ENCODE measurements at places on chromosomes 13 and 19.
A peak's percentile ranks its signal among the peaks of the same experiment; 100 is the strongest.

DNA sequence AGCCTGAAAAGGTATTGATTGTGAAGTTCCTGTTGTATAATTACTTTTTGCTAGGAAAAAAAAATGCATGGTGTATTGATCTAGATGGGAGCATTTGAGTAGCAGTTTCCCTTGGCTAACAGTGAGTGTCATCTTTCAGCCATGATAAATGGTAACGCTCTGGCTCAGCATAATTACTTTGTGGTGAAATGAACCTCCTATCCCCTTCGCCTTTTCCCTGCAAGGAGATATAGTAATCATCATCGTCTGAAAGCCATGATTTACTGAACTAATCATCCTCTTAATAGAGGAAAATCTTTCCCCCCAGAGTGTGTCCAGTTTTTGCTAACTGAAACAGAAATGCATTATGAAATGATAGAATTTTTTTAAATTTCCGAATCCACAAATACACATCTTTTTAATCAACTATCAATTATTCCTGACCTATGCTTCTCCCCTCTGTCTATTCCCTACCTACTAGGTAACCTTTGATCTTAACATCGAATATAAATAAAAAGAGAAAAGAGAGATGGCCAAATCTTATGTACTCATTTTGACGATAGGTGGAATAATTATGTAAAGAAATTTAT, 88.7 kb downstream of the MAB21L1 start:
- no peak for DNase-seq

DNA sequence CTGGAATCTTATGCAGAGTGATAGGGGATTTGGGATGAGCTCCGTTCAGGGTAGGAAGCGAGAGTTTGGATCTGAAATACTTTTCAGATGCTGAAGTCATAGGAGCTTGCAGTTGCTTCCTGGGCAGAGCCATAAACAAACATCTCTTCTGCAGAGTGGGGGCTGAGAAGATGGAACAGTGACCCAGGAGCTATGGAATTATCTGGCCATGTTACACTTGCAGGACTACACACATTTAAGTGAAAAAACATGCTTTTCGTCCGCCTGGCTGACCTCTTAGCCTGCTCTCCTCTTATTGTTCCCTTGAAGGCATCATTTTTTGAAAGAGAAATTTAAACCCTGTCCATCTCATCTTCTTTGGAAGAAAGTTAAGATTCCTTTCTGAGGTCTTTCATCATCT, 40.7 kb downstream of the PSG11 start:
- no peak for DNase-seq

DNA sequence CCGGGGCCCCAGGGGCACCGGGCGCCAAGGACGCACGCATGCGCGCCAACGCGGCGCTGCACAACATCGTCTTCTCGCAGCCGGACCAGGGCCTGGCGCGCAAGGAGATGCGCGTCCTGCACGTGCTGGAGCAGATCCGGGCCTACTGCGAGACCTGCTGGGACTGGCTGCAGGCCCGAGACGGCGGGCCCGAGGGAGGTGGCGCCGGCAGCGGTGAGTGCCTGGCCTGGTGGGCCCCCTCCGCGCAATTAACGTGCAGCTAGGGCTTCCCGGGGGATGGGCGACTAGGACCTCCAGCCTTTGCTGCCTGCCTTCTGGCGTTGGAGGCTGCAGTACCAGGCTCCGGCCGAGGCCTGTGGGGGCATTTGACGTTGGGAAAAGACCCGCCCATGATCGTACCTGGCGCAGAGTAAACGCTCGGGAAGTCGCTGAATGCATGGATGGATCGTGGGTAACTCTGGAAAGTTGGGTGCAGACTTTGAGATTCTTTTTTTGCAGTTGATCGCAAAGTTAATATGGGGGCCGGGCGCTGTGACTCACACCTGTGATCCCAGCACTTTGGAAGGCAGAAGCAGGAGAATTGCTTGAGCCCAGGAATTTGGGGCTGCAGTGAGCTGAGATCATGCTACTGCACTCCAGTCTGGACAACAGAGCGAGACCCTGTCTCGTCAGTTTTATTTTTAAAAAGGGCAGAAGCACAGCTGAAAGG, 7.3 kb downstream of the APC2 start:
- DNase-seq = no peak

GRCh38 chr19:18506101-18506930, 15.6 kb downstream of the ELL start:
- DNase-seq = peak; percentile 74

DNA sequence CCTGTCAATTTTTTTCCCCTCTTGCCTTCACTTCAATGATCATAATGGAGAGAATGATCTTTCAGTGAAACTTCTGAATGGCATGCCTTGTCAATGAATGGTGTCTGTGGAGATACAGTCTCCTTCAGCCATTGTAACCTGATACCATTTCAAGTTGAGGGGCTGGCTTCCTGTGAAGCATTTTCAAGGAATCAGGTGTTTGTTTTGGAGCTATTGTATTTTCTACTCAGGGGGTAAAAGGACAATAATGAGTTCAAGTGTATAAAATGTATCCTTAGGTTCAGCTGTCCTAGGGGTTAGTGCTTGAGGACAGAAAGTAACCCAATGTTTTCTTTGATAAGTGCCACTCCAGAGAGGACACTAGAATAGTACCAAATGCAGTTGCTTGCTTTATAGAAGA, 23.8 kb upstream of the CBY2 start:
- no peak for DNase-seq

DNA sequence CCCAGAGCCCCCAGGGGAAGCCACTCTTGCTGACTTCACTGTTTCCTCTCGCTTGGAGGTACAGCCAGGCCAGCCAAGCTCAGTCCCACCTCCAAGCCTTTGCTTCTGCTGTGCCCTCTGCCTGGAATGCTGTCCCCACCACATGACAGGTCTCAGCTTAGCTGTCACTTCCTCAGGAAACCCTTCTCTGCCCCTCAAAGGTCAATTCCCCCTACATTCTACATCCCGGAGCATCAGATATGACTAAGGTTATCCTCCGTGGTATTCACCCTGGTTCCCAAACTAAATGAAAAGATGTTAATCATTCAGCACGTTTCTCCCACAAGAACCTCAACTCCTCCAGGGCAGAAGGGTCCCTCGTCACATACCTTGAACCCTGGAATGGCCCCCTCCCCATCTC, 53.5 kb downstream of the PTPRS start:
- no peak for DNase-seq

- peak; percentile 87 for DNase-seq
Measured at GRCh38 chr19:48489608-48490216, 20.5 kb downstream of the CYTH2 start.

DNA sequence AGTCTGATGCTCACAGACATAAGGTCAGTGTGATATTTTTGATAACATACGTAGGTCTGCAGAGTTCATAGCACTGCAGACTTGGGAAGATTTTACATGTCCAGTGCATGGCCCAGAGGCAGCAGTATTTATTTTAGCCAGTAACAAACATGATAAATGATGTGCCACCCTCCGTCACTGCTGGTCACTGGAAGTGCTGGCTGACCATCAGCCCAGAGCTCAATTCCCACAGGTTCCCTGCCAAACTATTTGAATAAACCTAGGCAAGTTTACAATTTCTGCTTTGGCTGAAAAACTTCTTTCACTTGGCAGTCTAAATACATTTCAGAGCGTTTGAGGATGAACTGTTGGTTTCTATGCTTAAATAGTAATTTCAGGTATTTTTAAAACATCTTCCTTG, 135.5 kb upstream of the EDNRB start:
- no peak for DNase-seq

DNA sequence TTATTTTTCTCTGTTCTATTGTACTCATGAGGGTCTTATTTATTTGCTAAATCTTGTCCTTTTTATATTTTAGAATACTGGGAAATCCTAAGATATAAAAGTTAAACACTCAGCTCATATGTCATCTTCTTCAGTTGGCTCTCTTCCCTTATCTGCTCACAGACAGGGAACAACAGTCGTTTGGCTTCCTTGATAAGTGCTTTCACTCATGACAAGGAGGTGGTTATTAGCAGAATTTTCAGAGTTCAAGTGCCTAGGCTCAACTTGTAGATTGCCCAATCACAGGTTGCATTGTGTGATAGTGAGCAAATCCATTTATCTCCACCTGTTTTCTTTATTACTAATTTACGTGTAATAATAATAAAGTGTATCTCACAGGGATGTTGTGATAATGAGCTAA, 620.3 kb upstream of the PCDH20 start:
- DNase-seq = no peak

DNA sequence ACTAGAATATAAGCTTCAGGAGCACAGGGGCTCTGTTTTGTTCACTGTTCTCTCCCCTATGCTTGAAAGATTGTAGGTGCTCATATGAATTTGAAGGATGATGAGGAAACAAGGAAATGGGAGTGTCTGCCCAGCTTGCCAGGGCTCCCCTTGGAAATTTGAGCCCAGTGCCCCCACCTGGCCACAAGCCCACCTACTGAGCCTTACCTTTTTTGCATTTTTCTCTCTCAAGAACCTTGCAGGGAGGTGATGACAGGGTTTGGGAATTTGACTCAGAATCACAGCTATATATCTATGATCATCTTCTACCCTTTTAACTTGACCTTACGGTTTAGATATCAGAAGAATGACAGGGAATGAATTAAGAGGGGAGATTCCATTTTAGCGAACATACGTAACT, 33.8 kb downstream of the SERP2 start:
- no peak for DNase-seq

GRCh38 chr13:113862931-113863523, 849 bp downstream of the GAS6 start:
- peak; percentile 79 for DNase-seq

DNA sequence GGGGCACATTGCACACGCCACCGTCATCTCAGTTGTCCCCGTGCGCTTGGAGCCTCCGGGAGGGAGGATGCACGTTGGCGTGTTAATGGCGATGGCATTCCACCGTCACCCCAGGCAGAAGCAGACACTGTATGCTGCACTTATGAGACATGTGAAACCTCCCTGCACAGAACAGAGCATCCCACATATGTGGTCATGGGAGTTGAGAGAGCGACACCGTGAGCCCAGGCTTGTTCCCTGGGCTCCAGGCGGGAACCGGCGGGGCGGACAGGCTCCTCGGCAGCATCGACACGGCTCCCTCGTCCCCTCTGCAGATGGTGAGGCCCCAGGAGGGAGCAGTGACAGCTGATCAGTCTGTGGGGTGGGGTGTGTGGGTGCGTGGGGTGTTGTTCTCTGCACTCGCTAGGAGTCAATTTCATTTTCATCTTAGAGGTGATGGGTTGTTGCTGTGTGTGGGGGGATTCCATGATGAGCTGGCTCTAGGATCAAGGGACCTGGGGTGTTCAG, 40.4 kb downstream of the CRTC1 start:
- DNase-seq = no peak

- DNase-seq = no peak
Measured at GRCh38 chr13:24008679-24009078, 111.4 kb upstream of the C1QTNF9B start.

DNA sequence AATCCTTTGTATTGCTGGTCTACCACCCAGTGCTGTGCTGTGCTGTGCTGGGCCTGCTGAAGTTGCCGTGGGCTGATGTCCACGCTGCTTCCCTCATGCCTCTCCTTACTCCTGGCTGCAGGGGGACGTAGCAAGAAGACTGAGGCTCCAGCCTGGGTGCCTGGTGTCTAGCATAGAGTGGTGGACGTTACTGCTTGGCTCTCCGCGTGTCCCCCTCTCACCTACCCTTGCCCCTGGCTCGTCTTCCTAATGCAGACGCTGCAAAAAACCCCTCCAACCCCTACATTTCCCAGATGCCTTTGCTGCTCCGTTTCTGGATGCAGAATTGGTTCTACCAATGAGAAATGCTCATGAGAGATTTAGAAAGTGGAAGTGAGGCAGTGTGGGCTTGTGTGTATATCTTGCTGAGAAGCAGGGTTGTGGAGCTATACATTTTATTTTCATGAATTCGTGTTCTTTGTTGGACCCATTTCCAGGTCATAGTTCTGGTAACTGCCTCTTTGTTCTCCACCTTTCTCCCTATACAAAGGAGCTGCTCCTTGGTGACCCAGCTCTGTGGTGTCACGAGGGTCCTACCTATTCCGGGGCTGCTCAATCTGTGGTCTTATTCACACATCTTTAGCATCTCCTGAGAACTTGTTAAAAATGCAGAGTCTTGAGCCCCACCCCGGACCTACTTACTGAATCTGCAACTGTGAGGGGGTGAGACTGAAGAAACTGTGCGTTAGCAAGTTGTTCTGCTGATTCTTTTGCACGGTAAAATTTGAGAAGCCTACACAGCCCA, 7.9 kb upstream of the DENND1C start:
- no peak for DNase-seq

GRCh38 chr13:45398877-45399276, 19.3 kb downstream of the SLC25A30 start:
- no peak for DNase-seq

DNA sequence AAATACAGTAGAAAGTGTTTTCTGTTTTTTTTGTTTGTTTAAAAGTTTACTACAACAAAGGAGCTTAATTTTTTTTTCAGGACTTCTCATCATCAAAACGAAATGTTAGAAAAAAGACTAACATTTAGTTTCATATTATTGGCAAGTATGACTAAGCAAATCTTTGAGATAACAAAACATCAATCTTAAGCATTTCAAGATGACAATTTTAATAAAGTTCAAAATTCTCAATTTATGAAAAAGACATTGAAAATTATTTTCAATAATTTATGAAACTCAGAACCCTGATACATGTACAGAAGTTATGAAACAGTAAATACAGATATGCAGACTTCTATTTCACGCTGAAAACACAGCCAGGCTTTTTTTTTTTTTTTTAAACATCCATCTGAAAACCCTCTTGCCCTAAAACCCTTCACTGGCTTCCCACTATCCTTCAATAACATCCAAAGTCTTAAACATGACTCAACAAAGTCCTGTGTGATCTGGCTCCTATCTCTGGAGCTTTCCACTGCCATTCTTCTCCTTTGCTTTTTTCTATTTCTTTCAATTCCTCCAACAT, 3.9 kb downstream of the RBM26 start:
- no peak for DNase-seq

DNA sequence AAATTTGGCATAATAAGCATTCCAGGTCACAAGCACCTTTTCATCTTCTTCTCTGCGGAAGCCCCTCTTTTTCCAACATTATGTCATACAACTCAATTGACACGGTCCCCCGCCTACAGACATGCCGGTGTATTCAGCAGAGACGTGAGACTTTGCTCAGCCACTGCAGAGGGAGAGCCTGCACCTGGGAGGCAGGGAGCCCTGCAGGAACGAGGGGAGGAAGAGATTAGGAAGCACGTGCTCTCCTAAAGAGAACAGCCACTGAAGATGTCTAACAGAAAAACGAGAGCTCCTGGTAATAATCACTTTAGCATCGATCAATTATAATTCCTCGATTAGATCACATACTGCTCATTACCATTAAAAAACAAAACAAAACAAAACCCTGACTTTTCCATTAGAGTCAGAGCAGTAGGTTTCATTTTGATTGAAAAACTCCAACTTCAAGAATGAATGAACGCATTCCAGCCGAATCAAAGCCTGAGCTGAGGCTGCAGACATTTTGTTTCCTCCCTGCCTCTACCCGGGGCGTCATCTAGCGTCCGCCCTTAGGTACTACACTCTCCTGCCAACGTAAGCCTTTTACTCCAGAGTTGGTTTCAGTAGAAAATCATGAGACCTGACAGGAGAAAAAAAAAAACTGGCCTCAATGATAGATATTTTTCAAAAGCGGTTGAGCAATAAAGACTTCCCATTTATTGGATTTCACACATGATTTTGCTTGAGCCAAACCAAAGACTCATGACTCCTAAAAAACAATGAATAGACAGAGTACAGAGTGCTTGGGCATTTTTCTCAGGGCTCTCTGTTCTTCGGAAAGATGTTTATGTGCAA, 194.5 kb downstream of the KATNAL1 start:
- DNase-seq = peak; percentile 77

- DNase-seq = no peak
Measured at GRCh38 chr13:35841060-35841521, 290.1 kb downstream of the DCLK1 start.

GRCh38 chr19:17519967-17520366, 8.5 kb downstream of the PGLS start:
- no peak for DNase-seq

GRCh38 chr13:26693749-26694463, 66.7 kb downstream of the GPR12 start:
- no peak for DNase-seq

Measured in Right ventricle myocardium superior (tissue), 1 donor.